ENCODE measurements at places on chromosomes 12 and 14.

- peak; percentile 18 for DNase-seq
These were observed 48.5 kb upstream of the CSRP2 start for GRCh38 chr12:76927170-76927784.

- DNase-seq = no peak
These were observed 135.2 kb upstream of the C14orf180 start for GRCh38 chr14:104444159-104445030.

DNA sequence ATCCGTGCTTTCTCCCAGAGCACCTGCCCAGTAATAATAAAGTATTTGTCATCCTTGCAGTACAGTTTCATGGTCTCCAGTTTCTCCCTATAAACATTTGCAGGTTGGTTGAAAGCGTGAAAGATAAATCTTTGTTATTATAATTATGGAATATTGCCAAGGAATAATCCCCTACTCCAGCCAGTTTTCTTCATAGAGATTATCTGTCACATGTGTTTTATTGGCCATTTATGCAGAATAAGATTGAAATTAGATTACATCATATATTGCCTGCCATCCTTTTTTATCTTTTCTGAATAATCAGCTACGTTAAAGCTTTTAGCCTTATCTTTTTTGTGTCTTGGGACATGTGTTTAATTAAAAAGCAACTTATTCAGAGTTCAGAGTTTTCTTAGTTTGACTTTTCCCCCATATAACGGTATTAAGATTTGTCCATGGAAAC lies 168.0 kb downstream of the KICS2 start:
- no peak for DNase-seq

- no peak for DNase-seq
These were observed 16.3 kb downstream of the AKAP6 start for GRCh38 chr14:32345311-32345791.

- DNase-seq = no peak
These were observed 118.9 kb downstream of the C12orf75 start for GRCh38 chr12:105449431-105449830.

DNA sequence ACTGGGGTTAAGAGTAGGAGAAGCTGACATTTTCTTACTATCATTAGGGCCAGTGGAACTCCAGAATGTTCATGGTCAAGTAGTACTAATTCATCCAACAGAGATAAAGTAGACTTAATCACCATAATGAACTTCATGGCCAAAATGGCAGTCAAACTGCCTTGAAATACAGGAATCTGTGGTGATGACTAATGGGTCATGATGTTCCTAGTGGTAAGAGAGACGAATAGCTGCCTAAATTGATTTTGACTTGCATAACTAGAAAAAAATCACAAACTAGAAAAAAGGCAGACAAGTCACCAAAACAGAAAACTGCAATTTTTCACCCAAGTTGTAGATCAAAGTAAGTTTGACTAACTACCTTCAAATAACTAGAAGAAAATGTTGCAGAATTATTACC lies 138.5 kb downstream of the MGAT4C start:
- DNase-seq = no peak

DNA sequence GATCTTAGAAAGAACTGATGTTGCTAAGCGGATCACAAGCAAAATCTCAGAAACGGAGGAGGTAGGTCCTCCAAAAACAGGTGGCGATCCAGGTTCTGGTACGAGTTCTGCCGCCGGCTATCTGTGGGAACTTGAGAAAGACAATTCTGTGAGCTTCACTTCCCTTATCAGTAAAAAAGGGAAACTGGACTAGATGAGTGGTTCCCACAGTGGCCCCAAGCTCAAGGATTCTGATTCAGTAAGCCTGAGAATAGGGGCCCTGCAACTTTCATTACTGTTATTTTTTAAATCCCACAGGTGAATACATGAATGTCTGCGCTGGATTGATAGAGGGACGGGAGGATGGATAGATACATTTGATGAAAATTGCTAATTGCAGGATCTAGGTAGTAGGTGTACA lies 160.2 kb downstream of the PPM1H start:
- DNase-seq = no peak

GRCh38 chr14:62103464-62103863 lies 341.2 kb downstream of the SNAPC1 start:
- DNase-seq = no peak
